ENCODE measurements at places on chromosomes 7 and 10. TPM values are rescaled to one million over a fixed set of nuclear protein-coding genes. Genes with fewer than 3 reads are reported as not detected.
A peak's percentile ranks its signal among the peaks of the same experiment; 100 is the strongest.

The ADRB1 gene
- 3.4 TPM for total RNA-seq

- peak; percentile 91 for DNase-seq
Measured at GRCh38 chr10:21526188-21526859, 842 bp upstream of the SKIDA1 start.

GRCh38 chr7:101517304-101517703 lies 111.8 kb downstream of the MYL10 start:
- DNase-seq, result no peak

- no peak for DNase-seq
Measured at GRCh38 chr7:121563177-121563576, 167.1 kb upstream of the FAM3C start.

The XRCC2 gene
- total RNA-seq, result 1.1 TPM

DNA sequence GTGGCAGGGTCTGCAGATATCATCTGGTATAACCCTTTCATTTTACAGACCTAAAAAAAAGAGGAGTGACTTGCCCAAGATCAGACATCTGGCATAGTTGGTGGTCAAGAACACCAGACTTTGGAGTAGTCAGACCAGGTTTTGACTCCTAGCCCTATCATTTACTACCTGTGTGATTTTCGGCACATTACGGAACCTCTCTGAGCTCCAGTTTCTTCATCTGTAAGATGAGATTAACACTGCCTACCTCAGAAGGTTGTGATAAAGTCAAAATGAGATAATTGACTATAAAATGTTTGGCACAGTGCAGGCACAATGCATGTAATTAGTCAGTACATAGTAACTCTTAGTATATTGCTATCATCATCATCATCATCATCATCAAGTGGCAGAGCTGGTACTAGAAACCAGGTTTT lies 1.2 kb downstream of the STRIP2 start:
- DNase-seq, result no peak

DNA sequence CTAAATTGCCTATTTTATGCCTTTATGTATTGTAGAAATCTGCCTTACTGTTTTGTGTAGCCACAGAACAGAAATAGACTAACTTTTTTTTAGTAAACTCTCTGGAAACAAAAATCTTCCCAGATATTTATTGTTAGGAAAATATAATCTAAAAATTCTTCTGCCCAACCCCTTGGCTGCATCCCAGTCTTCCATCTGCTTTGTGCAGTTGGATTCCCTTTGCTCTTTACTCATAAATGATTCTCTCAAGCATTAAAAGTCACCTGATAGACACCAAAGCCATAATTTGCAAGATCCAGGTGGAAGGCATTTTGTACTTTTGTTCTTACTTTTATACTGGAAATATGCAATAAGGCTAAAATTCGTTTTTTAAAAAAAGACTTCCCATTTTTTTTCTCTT lies 6.1 kb upstream of the CAV2 start:
- no peak for DNase-seq

GRCh38 chr10:4519658-4520402 lies 306.2 kb upstream of the AKR1E2 start:
- no peak for DNase-seq

GRCh38 chr7:20998309-20998708 lies 211.6 kb upstream of the SP8 start:
- no peak for DNase-seq

All from spleen (tissue), 13 donors.